ENCODE measurements at places on chromosomes 5 and 9. TPM values are rescaled to one million over a fixed set of nuclear protein-coding genes. Genes with fewer than 3 reads are reported as not detected.
A peak's percentile ranks its signal among the peaks of the same experiment; 100 is the strongest.

DNA sequence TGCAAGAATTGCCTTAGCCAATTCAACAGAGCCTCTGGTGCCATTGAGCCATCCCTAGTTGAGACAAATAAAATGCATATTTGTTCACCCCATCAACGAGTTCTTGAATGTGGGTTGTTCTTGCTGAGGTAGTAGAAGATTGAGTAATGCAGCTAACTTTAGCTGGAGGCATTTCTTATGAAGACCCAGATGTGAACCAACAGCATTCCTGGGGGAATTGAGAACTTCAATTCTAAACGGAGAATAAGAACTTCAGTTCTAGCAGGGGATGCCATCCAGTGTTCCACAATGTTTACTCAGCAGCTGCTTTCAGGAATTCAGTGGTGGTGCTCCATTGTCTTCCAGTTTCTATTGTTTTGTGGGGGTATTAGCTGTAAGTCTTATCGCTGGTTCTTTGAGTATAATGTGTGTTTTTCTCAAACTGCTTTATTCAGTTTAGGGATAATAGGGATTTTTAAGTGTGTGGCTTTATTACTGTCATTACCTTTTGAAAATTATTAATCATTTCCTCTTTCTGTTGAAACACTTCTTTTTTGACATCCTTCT lies 1968.2 kb upstream of the NUDT12 start:
- no peaks in the 10 kb centered on the region for H3K36me3 ChIP-seq
- no peak overlapping the region for H3K4me3 ChIP-seq
- H3K27ac ChIP-seq, result no peak overlapping the region
- H3K27me3 ChIP-seq, result no peaks in the 10 kb centered on the region
- DNase-seq, result no peak
- no peaks in the 10 kb centered on the region for H3K4me1 ChIP-seq

DNA sequence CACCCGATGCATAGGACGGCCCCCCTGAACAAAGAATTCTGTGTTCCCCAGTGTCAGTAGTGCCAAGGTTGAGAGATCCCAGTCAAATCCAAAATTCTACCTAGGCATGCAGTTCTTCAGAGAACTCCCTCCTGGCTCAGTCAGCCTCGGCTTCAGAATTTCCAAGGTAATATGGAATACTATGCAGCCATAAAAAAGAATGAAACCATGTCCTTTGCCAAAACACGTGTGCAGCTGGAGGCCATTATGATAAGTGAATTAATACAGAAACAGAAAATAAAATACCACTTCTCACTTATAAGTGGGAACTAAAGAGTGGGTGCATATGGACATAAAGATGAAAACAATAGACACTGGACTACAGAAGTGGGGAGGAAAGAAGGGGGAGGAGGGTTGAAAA lies 87.1 kb upstream of the TRIO start:
- DNase-seq, result no peak
- no peaks in the 10 kb centered on the region for H3K27me3 ChIP-seq
- no peak overlapping the region for H3K27ac ChIP-seq
- H3K36me3 ChIP-seq, result no peaks in the 10 kb centered on the region

GRCh38 chr9:74096420-74096819 lies 400.7 kb upstream of the RORB start:
- H3K4me1 ChIP-seq, result no peaks in the 10 kb centered on the region
- no peaks in the 10 kb centered on the region for H3K27me3 ChIP-seq
- no peak overlapping the region for H3K4me3 ChIP-seq
- no peak for DNase-seq

The SPATA31C1 gene
- total RNA-seq, result not detected

DNA sequence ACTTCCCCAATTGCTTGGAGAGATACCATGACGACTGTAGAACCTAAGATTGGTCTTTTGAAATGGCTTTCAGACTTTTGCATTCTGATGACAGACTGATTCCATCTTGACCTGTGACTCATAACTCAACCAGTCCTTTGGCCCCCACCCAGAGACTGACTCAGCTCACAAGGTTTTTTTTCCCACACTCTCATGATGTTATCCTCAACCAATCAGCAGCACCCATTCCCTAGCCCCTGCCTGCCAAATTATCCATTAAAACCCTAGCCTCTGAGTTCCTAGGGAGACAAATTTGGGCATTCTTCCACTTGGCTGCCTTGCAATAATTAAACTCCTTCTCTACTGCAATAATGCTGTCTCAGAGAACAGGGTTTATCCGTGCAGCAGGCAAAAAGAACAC lies 1263.3 kb upstream of the CDH9 start:
- no peaks in the 10 kb centered on the region for H3K4me1 ChIP-seq
- H3K36me3 ChIP-seq, result no peaks in the 10 kb centered on the region
- H3K27ac ChIP-seq, result no peak overlapping the region
- no peaks in the 10 kb centered on the region for H3K27me3 ChIP-seq
- no peak overlapping the region for H3K4me3 ChIP-seq
- DNase-seq, result no peak

The NR3C1 gene
- total RNA-seq, result 8.4 TPM

DNA sequence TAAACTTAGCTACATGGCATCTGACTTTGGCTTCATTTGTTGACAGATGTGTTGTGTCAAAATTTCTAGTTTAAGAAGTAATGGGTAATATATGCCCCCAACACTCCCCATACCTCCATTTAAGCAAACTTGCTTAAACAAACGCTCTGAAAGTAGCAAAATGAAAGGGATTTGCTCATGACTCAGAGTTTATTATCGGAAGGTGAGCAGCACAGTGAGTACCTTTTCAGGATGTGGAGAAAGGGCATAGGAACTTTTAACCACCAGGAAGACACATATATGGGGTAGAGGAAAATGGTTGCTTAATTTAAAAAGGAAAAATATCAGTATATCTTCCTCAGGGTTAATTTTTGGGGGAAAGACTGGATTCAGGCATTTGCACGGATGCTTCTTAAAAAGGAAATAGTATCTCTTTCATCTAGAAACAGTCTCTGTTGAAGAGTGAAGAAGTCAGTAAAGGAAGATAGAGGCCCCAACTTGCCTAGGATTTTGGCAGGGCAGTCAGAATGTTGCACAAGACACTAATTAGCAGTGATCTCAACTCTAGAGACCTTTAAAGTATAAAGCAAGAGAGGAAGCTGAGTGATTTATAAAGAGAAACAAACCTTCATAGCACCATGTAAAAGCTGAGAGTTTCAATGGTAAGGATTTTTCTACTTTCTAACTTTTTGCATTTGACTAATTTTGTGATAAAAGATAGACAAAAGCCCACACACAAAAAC lies 155.1 kb downstream of the TRIO start:
- H3K36me3 ChIP-seq, result peaks cover 20% of the 10 kb centered on the region
- H3K4me3 ChIP-seq, result no peak overlapping the region
- H3K27ac ChIP-seq, result no peak overlapping the region
- no peak for DNase-seq
- H3K4me1 ChIP-seq, result no peaks in the 10 kb centered on the region

GRCh38 chr5:135236228-135236907 lies 162.7 kb downstream of the MACROH2A1 start:
- no peak overlapping the region for H3K27ac ChIP-seq
- no peaks in the 10 kb centered on the region for H3K36me3 ChIP-seq
- no peaks in the 10 kb centered on the region for H3K27me3 ChIP-seq

GRCh38 chr5:79493596-79494345 lies 20.2 kb downstream of the HOMER1 start:
- H3K27ac ChIP-seq, result no peak overlapping the region
- H3K4me1 ChIP-seq, result no peaks in the 10 kb centered on the region
- H3K27me3 ChIP-seq, result no peaks in the 10 kb centered on the region
- no peak overlapping the region for H3K4me3 ChIP-seq
- DNase-seq, result no peak

The TAF1L gene
- total RNA-seq, result not detected

DNA sequence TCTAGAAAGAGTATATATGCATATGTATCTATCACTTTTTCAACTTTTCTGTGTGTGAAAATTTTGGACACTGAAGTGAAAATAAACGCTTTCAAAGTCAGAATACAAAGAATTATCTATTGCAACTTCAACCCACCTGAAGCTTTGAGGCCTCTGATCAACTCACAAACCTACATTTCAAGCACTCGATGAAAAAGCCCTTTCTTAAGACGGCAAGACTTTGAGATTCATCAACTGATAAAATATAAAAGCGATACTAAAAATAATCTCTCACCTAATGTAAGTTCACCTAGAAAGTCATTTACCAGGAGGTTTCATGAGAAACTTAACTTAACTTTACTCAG lies 1.2 kb downstream of the GOLPH3 start:
- no peaks in the 10 kb centered on the region for H3K27me3 ChIP-seq
- H3K36me3 ChIP-seq, result no peaks in the 10 kb centered on the region
- peak overlapping the region; percentile 99 for H3K27ac ChIP-seq
- H3K4me3 ChIP-seq, result peak overlapping the region; percentile 97
- peaks cover 37% of the 10 kb centered on the region for H3K4me1 ChIP-seq
- DNase-seq, result no peak

GRCh38 chr5:39352951-39353350 lies 11.3 kb downstream of the C9 start:
- H3K36me3 ChIP-seq, result no peaks in the 10 kb centered on the region
- no peak for DNase-seq
- no peak overlapping the region for H3K27ac ChIP-seq
- H3K27me3 ChIP-seq, result no peaks in the 10 kb centered on the region
- H3K4me3 ChIP-seq, result no peak overlapping the region

The RPL35 gene
- total RNA-seq, result 498 TPM

The HNRNPK gene
- total RNA-seq, result 197 TPM

The ENTPD8 gene
- 109 TPM for total RNA-seq

The ZFP2 gene
- 1.7 TPM for total RNA-seq

DNA sequence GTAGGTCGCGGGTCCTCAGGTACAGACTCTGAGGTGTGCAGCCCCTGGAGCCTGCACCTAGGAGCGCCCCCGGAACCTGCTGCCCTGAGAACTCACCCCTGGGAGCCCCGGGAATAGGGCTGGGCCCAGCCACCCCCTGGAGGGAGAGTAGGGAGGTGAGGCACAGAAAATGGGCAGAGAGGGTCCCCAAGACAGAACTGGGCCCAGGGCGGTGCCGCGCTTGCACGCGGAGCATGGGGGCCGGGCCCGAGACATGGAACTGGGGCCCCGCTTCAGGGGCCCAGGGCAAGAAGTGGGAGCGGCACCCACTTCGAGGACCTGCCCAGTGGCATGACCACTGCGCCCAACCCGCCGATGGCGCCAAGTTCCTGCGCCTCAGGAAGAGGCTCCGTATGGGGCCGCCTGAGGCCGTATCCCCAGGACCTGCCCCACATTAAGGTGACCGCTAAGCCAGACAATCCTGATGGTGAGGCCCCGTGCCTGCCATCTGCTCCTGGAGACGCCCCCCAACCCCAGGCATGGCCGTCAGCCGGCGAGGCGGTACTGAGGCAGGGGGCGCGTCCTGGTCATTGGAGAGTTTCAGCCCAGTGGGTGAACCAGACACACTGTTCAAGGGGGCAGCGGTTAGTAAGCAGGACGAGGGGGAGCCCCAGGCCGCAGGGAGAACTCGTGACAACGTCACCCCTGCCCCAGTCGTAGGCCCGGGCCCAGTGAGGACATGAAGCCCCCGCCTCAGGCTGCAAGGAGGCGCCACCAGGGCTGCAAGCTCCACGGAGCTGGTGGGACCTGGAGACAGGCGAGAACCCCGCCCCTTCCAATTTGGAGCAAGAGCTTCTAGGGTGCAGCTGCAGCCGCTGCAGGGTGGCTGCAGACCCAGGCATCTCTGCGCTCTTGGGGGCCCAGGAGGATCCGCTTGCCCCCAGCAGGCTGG lies 89.5 kb upstream of the PUM3 start:
- H3K27ac ChIP-seq, result no peak overlapping the region
- no peak for DNase-seq
- H3K36me3 ChIP-seq, result no peaks in the 10 kb centered on the region
- no peak overlapping the region for H3K4me3 ChIP-seq

Data from transverse colon (tissue), 4 donors.